ENCODE measurements at places on chromosomes 16 and 17.

DNA sequence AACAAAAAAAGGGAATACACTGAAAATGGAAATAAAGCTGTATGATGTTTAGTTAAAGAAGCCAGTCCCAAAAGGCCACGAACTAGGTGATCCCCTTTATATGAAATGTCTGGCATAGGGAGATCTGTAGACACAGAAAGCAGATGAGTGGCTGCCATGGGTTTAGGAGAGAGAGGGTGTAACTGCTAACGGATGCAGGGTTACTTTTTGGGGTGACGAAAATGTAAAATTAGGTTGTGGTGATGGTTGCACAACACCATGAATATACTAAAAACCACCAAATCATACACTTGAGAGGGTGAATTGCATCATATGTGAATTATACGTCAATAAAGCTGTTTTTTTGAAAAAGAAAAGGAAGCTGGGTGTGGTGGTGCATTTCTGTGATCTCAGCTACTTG, 99.6 kb downstream of the ADCY9 start:
- no peak for DNase-seq

- no peak for DNase-seq
These were observed 18.4 kb upstream of the GPRC5C start for GRCh38 chr17:74413491-74413890.

DNA sequence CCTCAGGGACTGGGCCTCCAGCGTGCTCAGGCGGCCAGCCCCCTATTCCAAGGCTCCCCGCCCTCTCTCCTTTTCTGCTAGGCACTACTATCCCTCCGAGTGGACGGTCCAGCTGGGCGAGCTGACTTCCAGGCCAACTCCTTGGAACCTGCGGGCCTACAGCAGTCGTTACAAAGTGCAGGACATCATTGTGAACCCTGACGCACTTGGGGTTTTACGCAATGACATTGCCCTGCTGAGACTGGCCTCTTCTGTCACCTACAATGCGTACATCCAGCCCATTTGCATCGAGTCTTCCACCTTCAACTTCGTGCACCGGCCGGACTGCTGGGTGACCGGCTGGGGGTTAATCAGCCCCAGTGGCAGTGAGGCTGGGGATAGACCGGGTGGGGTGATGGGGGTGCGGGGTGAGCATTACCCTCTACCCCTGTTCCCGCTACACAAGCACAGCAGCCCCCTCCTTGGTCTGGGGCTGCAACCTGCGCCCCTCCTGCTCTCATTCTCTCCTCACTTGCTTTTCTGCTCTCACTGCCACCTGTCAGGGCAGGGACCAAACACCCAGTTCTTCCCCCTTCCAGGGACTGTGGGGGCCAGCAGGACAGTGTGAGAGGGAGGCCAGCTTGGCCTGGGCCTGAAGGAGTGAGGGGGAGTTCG, 1.1 kb downstream of the PRSS41 start:
- DNase-seq, result no peak

GRCh38 chr16:81292936-81293335, 21.8 kb upstream of the GAN start:
- DNase-seq, result no peak

Measured in activated CD4-positive, alpha-beta T cell treated with anti-CD3 and anti-CD28 coated beads, Interleukin-2, amount 50 U/mL, for 16 hours (primary cell).